ENCODE measurements at places on chromosomes 7 and 10.

- DNase-seq, result no peak
These were observed 220.7 kb downstream of the TNS3 start for GRCh38 chr7:47361236-47361635.

DNA sequence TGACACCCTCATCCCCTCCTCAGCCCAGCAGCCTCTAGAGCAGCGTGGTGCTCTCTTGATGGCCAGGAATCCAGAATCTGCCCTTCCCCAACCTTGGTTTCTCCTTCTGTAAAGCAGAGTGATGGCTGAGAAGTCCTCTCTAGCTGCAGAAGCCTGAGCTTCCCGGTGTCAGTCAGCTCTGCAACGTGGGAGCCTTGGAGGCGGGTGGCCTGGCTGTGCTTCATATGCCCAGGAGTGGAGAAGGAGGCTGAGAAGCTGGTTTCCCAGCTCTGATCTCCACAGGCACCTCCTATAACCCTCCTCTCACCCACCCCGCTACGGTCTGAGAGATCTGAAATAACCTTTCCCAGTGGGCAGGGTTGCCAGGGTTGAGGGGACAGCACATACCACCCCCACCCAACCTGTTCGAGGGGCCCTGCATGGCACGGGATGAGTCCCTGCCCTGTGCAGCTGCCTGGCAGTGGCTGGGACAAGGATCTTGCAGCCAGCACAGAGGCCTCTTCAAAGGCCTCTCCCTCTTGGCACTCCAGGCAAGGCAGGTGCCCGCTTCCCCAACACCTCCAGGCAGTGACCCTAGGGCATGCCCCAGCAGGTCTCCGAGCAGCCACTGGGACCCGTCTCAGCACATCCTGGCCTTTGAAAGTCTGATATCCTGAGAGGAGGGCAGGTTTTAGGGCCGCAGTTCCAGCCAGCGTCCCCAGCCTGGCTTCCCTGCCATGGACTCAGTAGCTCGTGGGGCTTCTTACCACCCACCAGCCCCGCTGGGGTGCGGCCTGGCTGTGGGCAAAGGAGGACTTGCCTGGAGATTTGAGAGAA, 18.3 kb upstream of the SLC29A3 start:
- DNase-seq, result no peak

- no peak for DNase-seq
These were observed 61.0 kb downstream of the SND1 start for GRCh38 chr7:127713006-127713405.

DNA sequence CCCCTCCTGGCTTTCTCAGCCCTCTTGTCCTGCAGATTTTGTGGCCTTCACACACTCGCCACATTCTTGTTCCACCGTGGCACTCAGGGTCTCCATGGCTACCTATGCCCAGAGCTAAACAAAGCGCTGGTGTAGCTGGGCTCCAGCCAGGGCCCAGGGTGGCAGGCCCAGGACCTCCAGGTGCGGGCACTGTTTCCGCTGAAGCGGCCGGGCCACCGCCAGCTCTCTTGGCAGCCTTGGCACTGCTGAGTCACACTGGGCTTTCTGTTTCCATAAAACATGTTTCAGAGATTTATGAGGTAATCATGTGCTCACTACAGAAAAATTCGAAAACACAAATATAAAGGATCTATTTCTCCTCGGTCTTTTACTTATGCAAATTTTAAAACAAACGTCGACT, 51.3 kb downstream of the AOC1 start:
- DNase-seq, result no peak

DNA sequence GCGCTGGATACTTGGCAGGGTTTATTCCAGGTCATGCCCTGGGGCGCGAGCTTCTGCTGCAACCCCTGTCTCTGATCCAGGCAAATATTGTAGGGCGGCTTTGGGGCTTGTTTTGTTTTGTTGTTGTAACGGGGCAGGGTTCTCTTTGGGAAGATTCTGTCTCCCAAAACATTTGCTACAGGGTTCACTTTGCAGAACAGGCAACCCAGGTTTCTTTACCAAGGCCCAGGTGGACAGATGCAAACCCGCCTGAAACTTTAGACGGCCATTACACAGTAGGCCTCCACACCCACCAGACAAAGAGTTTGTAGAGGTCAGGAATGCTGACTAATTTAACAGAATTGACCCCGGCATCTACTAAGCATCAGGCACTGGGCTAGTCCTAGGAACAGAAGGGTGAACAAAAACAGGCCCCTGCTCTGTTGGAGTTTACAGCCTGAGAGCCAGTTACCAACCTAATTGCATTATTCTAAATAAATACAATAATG, 567 bp upstream of the CDCA7L start:
- no peak for DNase-seq

DNA sequence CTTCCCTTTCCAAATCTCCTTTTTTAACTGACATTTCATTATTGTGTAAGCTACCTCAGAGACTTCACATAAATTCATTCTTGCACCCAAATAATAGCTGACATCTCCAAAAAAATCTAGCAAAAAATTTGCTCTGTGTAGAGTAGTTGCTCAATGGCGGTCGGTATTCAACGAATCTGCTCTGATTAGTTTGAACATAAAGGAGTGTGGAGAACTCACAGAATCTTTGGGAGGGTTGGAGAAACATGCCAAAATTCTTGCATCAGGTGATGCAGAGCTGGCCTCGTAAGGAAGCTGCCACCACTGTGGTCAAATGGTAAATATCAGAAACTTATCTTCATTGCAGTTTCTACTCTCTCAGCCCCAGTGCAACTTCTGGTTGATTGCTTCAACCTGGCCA, 201.2 kb upstream of the MDFIC start:
- DNase-seq, result no peak

GRCh38 chr7:80773787-80774508, 135.5 kb downstream of the CD36 start:
- DNase-seq, result no peak

GRCh38 chr7:7618410-7618809, 22.1 kb upstream of the UMAD1 start:
- DNase-seq, result no peak

- no peak for DNase-seq
These were observed 62.5 kb downstream of the GNA12 start for GRCh38 chr7:2781636-2782035.

DNA sequence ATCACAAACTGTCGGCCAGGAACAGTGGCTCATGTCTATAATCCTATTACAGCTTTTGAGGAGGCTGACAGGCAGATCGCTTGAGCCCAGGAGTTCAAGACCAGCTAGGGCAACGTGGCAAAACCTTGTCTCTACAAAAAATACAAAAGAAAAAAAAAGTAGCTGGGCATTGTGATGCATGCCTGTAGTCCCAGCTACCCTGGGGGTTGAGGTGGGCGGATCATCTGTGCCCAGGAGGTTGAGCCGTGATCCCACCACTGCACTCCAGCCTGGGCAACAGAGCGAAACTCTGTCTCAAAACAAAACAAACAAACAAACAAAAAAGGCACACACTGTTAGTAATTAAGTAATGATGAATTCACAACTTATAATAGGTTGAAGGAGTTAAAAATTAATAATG, 441.5 kb upstream of the PCDH15 start:
- DNase-seq, result no peak

DNA sequence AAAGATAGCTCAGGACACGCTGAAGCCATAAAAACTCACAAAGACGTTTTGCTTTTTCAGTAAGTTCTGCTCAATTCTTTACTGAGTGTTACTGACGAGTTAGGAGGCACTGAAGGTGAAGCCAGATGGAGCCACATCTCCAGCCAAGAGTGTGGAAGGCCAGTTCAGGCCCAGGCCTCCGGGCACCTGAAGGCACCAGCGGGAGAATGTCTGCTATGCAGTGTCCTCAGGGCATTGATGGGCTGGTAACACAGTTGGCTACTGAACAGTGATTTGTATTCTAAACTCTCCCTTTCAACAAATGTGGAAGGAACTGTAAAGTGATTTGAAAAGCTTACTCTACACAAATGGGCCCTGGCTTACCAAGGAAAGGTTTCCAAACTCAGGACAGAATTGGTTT, 64.8 kb upstream of the SVIL start:
- no peak for DNase-seq

- no peak for DNase-seq
These were observed 408.3 kb upstream of the ANKRD30A start for GRCh38 chr10:36717118-36717517.

- no peak for DNase-seq
These were observed 492.1 kb downstream of the DNAJB6 start for GRCh38 chr7:157828881-157829280.

- DNase-seq, result no peak
These were observed 412 bp upstream of the PPIA start for GRCh38 chr7:44796034-44796503.

- no peak for DNase-seq
These were observed 155.6 kb downstream of the ARHGAP21 start for GRCh38 chr10:24568042-24568441.

DNA sequence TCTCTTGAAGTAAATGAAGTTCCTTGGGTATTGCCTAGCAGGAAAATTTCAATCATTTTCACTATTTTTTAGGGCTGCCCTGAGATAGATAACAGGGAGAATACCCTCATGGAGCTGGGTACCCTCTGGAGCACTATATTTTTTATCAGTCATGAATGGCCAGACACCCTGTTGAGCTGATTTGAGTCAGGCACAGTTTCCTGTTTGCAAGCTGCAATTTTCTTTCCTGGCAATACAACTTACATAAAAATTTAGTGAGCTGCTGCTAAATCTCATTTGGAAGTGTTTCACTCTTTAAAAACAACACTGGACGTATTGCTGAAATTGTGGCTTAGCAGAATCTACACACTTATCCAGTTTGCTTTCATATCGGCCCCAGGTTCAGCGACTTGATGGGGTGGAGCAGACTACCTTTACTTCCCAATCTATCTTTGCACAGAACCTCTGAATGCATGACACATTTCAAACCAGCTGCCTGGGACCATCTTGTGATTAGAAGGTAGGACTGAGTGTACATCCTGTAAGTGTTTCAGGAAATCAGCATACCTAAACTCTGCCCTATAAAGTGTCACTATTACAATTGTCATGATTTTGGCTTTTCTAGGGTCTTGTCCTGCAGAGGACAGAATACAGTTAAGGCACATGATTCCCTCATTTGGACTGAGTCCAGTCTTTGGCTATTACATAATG, 125.7 kb upstream of the FAM3C start:
- no peak for DNase-seq

DNA sequence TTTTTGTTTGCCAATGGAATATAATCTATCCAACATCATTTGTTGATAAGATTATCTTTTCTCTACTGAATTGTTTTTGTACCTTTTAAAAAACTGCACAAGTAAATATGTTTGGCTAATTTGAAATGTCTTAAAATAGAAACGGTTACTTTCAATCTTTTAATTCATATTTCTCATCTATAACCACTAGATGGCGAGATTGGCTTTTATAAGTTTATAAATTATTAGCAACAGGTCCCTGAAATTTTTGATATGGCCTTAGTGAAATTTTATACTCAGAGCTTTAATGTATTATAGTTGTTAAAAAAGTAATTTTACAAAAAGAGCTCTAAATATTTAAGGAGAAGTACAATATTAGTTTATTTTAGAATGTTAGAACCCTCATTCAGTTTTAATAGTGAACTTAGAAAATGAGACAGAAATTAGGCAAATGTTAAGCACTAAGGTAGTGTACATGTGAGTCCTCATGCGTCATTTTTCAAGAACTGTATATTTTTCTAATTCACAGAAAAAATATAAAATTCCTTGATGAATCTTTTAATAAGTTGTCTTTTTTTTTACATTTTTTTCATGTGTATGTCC, 592.5 kb downstream of the ARL4A start:
- no peak for DNase-seq

- DNase-seq, result no peak
These were observed 3.3 kb downstream of the CDHR1 start for GRCh38 chr10:84197643-84198042.

GRCh38 chr7:114181280-114181679, 233.3 kb upstream of the FOXP2 start:
- DNase-seq, result no peak

- DNase-seq, result no peak
These were observed 113.4 kb upstream of the CDK6 start for GRCh38 chr7:92949748-92950147.

DNA sequence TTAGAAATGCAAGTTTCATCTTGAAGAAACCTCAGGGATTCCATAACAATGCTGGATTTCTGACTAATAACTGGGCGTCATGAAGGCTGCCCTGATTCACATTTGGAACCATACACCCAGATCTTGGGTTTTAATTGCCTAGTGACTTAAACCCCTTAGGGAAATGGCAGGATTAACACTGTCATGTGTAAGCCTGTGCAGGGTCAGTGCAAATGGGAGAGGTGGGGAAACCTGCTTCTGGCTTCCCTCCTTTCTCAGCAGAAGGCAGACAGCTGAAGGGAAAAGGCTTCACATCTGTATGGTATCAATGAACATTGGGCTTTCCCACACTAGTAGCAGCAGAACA, 364.2 kb downstream of the ANKRD30A start:
- no peak for DNase-seq

DNA sequence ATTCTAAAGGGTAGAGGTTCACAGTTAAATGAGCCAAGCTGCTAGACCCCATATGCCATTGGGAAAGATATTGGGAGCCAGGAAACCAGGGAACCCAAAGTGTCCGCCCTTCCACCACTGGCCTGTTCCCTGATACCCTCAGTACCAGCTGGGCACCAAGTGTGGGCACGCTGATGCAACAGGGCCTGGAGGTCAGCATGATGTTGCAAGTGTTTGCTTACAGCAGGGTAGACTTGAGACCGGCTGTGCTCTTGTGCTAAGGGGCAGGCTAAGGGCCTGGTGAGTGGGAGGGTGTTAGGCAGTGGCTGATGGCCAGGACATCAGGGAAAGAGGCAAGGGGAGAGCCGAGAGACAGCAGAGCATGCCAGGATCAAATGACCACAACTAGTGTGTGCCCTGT, 21.0 kb upstream of the MYL7 start:
- no peak for DNase-seq

DNA sequence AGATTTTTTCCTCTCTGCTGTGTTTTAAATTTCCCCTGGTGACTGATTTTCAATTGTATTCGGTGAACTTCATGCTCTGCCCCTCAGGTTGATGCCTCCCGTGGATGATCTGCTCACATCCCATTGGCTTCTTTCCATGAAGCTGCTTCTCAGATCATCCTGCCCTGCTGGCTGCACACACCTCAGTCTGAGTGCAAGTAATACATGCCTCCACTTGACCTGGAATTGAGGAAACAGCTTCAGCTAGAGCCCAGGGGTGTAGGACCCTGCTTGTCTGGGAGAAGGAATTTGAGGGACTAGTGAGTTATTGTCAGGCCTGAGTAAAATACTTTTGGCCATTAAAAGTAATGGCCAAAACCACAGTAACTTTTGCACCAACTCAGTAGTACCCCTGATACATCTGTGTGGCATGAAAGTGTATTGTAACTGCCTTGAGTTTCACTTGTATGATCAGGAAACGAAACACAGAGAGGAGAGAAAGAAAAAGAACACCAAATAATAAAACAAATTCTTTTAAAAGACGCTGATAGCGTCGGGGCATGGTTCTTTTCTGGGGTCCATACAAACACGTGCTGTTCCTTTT, 49.4 kb downstream of the SPAM1 start:
- DNase-seq, result no peak

Data from stimulated activated CD4-positive, alpha-beta T cell treated with anti-CD3 and anti-CD28 coated beads, Interleukin-2, amount 100 ng/mL, for 48 hours (primary cell).